B cell (primary cell): ENCODE measurements at places on chromosomes 1 and 21. TPM values are rescaled to one million over a fixed set of nuclear protein-coding genes. Genes with fewer than 3 reads are reported as not detected.

DNA sequence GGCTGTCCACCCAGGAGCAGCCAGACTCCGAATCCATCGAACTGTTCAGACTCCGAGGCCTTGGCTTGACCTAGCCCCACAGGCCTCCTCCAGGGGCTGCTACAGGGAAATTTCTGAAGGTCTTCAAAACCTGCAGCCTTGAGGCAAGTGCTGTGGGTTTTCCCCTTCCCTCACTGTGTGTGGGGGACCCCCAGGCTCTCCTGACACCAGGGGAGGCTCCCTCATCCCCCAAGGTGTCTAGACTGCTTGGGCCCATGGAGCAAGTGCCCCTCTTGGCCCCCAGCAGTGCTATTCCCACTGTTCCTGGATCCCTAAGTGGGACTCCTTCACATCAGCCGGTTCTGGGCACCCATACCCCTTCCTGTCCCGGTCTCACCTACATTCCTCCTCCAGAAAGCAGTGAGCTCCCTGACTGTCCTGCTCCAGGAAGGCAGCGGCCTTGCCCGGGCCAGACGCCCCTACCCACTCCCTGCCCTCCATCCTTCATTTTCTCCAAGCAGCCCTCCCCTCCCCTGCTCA lies 814 bp downstream of the PAQR7 start:
- peak overlapping the region; percentile 50 for H3K4me3 ChIP-seq
- H3K36me3 ChIP-seq, result no peaks in the 10 kb centered on the region
- peak; percentile 28 for DNase-seq

HNRNPR gene
- 132 and 142 TPM in 2 replicates for total RNA-seq

PLD5 gene
- 1.1 and 1.9 TPM in 2 replicates for total RNA-seq

DNA sequence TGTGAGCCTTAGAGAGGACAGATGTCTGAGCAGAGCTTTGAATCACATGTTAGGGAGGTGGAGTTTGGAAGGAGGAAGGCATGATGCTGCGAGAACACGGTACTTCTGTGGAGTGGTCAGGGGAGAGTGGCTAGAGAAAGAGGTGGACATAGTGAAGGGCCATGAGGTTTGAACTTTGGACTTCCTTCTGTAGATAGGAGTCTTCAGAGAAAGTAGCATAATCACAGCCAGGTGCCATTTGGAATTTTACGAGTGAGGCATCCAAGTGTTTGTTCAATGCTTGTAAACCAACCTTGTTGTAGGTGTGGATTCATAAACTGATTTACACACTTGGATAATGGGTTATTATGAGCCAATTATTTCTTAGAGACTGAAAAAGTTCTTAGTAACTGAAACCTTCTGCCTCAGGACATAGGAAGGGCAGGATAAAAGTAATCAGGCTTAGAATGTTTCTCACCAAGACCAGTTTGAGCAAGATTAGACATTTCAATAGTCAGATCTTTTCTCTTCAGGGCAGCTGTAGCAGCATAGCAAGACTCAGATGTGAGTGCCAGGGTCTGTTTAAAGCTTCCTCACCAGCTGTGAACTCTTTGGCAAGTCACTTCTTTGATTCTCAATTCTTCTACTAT lies 83.5 kb upstream of the HMCN1 start:
- no peaks in the 10 kb centered on the region for H3K27me3 ChIP-seq
- no peak overlapping the region for H3K27ac ChIP-seq
- H3K4me3 ChIP-seq, result no peak overlapping the region
- no peaks in the 10 kb centered on the region for H3K36me3 ChIP-seq

GRCh38 chr1:200096774-200097173 lies 69.3 kb downstream of the NR5A2 start:
- no peak for DNase-seq
- no peaks in the 10 kb centered on the region for H3K27me3 ChIP-seq
- H3K36me3 ChIP-seq, result no peaks in the 10 kb centered on the region

GRCh38 chr21:41744028-41744930 lies 22.6 kb downstream of the RIPK4 start:
- no peak overlapping the region for H3K4me3 ChIP-seq
- no peaks in the 10 kb centered on the region for H3K27me3 ChIP-seq
- no peak for DNase-seq
- H3K27ac ChIP-seq, result no peak overlapping the region
- H3K36me3 ChIP-seq, result no peaks in the 10 kb centered on the region

DNA sequence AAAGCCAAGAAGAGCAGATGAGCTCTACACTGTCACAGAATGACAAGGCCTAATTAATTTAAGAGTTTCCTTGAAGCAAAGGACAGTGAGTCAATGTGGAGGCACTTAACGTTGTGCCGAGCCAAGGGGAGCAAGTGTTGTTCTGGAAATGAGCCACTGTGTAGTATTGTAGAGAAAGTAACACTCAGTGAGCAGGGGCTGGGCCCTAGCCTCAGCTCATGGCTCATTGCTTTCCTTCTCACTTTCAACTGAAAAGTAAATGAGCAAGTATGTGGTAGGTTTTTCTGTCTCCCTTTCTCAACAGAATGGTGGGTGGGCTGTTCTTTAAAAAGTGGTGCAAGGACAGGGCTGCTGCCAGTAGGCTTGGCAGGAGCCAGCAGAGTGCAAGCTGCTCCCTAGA lies 11.8 kb upstream of the KIAA0040 start:
- H3K36me3 ChIP-seq, result no peaks in the 10 kb centered on the region
- H3K4me1 ChIP-seq, result peaks cover 56% of the 10 kb centered on the region
- H3K4me3 ChIP-seq, result no peak overlapping the region
- peak overlapping the region; percentile 26 for H3K27ac ChIP-seq
- no peak for DNase-seq

DNA sequence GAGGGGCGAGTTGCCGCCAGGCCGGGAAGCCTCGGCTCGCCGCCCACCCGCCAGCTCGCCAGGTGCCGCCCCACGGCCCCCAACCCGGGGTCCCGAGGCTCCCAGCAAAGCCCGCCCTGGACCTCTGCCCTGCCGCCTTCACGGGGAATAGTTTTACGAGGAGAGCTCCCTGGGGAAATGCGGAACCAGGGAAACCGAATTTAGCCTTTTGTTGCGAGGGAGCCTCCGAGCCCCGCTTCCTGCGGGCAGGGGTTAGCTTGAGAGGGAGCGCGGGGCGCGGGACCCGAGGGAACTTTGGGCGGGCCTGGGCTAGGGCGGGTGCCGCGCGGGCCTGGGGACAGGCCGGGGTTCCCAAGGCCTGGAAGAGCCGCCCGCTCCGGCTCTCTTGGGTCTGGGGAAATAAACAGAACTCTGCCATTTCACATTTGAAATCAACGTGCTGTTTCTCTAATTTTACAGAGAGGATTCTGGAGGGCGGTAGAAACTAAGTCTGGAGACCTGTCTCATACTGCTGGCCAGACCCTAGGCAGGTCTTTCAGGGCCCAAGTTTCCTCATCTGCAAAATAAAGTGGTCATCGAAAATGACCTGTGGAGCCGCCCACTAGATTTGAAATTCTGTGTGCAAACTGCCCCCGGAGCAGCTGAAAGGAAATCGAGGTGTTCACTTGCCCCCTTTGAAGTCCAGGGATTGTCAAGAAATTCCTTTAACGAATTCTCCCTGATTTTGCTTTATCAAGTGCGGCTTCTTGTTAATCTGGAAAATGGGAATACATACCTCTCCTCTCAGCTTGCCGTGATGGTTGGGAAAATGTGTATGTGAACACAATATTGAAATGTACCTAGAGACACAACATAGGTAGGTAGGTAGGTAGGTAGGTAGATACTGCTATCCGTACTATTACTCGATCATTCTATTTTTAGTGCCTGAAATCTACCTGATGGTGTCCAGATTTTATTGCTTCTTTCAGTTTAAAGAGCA lies 749 bp upstream of the GLUL start:
- DNase-seq, result peak; percentile 60
- H3K27ac ChIP-seq, result no peak overlapping the region
- H3K4me1 ChIP-seq, result peaks cover 38% of the 10 kb centered on the region
- peaks cover 2% of the 10 kb centered on the region for H3K36me3 ChIP-seq

DNA sequence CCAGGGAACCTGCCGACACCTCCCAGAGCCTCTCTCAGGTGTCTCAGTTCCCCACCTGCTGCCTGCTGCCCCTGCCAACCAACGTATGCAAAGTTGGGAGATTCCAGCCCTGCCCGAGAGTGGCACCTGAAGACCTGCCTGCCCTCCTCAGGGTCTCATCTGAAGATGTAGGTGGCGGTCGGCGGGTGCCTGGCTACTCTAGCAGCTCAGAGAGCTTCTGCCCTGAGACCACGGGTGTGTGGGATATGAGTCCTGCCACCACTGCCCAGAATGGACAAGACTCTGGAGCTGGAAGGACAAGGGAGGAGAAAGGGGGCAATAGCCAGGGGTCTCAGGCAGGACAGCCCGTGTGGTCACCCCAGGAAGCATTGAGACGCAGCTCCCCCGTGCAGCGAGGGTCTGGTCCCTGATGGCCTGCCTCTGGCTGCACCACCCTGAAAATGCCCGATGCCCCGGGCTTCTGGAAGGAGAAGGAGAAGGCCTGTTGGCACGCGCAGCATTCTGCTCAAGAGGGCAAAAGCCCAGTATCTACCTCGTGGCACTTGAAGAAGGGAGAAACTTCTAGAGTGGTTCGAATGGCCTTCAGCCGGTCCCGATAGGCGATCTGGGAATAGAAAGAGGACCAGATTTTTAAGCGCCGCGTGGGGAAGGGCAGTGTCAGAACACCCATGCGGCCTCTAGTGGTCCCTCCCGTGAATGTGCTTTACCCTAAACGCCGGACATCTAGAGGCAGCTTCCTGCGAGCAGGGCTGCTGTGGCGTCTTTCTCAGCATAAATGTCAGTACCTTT lies 88.8 kb downstream of the STUM start:
- H3K4me3 ChIP-seq, result no peak overlapping the region
- H3K36me3 ChIP-seq, result no peaks in the 10 kb centered on the region
- peak; percentile 10 for DNase-seq
- H3K4me1 ChIP-seq, result peaks cover 76% of the 10 kb centered on the region
- H3K27me3 ChIP-seq, result no peaks in the 10 kb centered on the region
- H3K27ac ChIP-seq, result no peak overlapping the region

REN gene
- not detected in 2 replicates for total RNA-seq

DNA sequence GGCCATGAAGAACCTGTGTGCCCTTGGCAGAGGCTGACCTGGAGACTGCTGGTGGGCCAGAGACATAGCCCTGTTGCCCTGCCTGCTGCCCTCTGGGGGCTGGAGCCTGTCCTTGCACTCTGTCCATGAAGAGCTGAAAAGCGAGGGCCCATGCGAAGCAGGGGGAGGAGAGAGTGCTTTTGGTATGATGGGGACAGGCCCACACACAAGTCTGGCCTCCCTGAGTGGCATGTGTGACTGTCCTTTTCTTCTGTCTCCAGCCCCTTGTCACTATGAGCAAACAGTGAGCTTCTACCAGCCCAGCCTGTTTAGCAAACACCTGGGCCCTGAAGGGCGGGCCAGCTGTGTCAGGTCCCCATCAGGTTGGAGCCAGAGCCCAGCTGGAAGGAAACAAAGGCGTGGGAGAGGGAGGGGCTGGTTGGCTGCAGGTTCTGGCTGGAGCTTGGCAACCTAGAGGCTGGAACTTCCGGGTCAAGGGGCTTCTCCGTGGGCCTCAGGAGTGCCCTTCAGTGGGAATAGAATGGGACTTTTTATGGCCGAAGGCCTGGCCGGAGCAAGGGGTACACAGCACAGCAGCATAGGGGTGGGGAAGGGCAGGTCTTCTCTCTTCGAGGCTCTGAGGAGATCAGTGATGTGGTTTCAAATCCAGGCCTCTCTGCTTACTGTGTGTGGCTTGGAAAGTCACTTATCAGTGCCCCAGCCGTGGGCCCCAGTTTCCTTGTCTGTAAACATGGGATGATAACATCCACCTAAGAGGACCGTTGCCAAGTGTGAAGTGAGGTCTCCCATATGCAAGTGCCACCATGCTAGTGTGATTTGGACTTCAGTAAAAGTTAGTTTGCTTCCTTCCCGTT lies 14.3 kb downstream of the QSOX1 start:
- no peaks in the 10 kb centered on the region for H3K36me3 ChIP-seq
- no peak overlapping the region for H3K4me3 ChIP-seq
- no peaks in the 10 kb centered on the region for H3K4me1 ChIP-seq
- H3K27ac ChIP-seq, result no peak overlapping the region

DNA sequence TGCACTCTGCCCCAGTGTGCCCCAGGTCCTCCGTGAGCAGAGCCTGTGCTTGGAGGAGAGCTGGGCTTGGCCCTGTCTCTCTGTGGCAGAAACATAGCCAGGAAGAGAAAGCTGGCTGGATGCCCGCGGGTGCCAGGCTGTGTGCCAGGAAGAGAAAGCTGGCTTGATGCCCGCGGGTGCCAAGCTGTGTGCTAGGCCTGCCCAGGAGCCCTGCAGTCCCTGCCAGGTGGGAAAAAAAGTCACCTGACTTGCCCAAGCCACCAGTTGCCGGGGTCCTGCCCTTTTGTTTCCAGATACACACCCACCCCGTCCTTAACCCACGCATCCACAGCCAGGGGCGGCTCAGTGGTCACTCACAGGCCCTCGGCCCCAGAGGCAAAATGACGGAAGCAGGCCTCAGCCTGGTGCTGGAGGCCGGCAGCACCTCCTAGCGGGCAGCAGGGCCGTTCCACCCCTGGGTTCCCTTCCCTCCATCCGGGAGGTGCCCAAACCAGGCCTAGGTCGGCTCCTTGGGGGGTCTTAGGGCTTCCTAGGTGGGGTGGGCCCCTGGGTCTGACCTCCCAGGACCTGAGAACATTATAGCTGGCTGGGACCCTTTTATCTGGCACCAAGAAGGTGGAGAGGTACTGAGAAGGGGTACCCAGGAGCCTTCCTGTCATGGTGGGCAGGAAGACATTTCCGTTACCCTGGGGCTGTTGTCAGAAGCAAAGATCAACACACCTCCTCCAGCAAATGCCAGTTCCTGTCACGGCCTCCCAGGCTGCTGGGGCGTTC lies 9.1 kb downstream of the ITGB2 start:
- H3K4me1 ChIP-seq, result peaks cover 77% of the 10 kb centered on the region
- peaks cover 33% of the 10 kb centered on the region for H3K36me3 ChIP-seq
- DNase-seq, result peak; percentile 58
- H3K27ac ChIP-seq, result peak overlapping the region; percentile 83
- H3K27me3 ChIP-seq, result no peaks in the 10 kb centered on the region

- no peaks in the 10 kb centered on the region for H3K36me3 ChIP-seq
- H3K27me3 ChIP-seq, result no peaks in the 10 kb centered on the region
- H3K4me3 ChIP-seq, result no peak overlapping the region
- DNase-seq, result no peak
Observed at GRCh38 chr21:17709266-17709611, 96.5 kb upstream of the BTG3 start.

GABRD gene
- not detected in 2 replicates for total RNA-seq

DNA sequence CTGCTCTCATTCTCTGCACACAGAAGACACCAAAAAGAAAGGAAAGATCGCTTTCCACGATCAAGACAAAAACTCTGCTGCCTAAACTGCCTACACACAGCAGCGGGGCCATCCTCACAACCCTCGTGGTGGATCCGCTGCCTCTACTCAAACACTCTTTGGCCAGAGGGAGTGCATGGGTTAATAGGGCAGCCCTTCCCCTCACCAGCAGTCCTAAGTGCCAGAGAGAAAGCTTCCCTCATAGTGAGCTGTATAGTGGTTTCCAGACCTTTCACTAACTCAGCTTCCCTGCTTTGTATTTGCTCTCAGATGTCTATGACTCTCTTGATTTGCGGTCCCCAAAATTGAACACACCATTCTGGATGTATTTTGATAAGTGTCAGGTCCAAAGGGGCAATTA lies 30.9 kb downstream of the GPR161 start:
- no peaks in the 10 kb centered on the region for H3K4me1 ChIP-seq
- no peak for DNase-seq
- H3K27me3 ChIP-seq, result no peaks in the 10 kb centered on the region
- no peak overlapping the region for H3K27ac ChIP-seq

- H3K27ac ChIP-seq, result no peak overlapping the region
- DNase-seq, result no peak
- no peaks in the 10 kb centered on the region for H3K4me1 ChIP-seq
- no peak overlapping the region for H3K4me3 ChIP-seq
Observed at GRCh38 chr1:99507906-99508732, 137.8 kb upstream of the PALMD start.

- no peaks in the 10 kb centered on the region for H3K27me3 ChIP-seq
- H3K4me1 ChIP-seq, result peaks cover 74% of the 10 kb centered on the region
- DNase-seq, result no peak
Observed at GRCh38 chr1:207335138-207335537, 13.7 kb downstream of the CD55 start.

APP gene
- 34.7 and 38.0 TPM in 2 replicates for total RNA-seq
